Caki2 (cell line): ENCODE measurements at places on chromosomes 3 and 15.
A peak's percentile ranks its signal among the peaks of the same experiment; 100 is the strongest.

GRCh38 chr3:37170513-37170912 lies 3.9 kb downstream of the LRRFIP2 start:
- no peak for DNase-seq

GRCh38 chr3:168197162-168197561 lies 101.4 kb upstream of the GOLIM4 start:
- no peak for DNase-seq

GRCh38 chr3:37310666-37311050 lies 136.3 kb upstream of the LRRFIP2 start:
- DNase-seq, result no peak

DNA sequence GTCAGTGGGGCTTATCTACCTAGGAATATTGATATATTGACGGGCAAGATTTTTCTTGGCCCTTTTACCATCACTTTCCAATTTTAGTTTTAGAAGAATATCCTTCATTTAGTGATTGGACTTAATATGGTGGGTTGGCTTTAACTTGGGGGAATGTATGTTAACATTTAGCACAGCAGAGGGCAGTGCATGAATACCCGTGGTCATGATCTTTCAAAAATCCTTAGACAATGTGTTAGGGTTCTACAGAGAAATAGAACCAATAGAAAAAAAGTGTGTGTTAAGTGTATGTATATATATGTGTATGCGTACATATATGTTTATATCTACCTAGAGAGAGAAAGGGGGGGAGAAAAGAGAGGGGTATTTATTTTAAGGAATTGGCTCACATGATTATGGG lies 36.9 kb downstream of the GPR171 start:
- no peak for DNase-seq

DNA sequence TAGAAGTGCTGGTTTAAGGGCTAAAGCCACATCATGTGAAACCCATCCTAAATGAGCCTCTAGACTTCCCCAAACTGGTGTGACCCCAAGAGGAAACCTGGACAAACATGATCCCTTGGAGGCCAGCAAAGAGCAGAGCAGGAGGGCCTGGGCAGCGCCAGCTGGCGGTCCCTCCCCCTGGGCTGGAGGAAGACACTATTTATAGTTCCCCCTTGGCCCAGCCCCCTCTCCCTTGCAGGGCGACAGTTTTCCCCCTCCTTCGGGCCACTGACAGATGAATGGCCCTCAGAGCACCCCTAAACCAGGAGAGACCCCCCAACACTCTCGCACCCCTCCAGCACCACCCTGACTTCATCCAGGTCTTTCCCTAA lies 2.9 kb downstream of the UCN2 start:
- no peak for DNase-seq

GRCh38 chr3:187039723-187040414 lies 99.4 kb downstream of the RPL39L start:
- no peak for DNase-seq

DNA sequence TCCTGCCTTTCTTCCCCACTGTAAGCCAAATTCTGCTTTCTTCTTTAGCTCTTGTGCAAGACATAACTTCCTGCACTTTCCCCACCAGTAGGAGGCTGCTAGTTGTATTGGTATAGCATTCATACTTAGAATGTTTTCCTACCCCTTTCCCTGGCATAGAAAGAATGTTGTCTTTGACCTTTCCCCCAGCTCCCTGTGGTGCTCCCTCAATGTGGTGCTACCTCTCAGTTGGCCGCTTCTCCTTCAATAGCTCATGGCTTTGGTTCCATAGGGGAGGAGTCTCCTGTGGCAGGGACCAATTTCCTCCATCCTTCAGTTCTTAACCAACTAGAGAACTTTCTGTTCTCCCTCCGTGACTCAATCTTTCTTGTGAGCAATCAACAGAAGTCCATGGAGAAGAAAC lies 67.5 kb upstream of the AKAP13 start:
- DNase-seq, result peak; percentile 48
